ENCODE measurements at places on chromosomes 1 and 21.

- no peak for DNase-seq
Measured at GRCh38 chr1:20590306-20590777, 1.4 kb downstream of the CDA start.

DNA sequence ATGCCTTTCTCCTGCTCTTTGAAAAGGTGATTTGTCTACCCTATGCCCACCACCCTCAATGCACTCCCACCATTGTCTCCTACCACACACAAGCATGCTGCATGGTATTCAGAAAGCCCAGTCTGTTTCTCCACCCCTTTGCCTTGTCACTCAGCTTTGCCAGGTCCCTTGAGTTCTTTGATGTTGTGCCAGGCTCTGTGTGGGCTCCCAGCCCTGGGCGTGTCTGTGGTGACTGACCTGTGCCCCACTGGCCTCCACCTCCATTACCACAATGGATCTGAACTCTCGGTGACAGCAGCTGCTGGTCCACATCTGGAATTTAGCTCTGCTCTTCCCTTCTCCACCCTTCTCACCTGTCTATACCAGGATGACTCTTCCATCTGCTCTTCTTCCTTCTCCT lies 34.9 kb downstream of the ATP2B4 start:
- DNase-seq: no peak

DNA sequence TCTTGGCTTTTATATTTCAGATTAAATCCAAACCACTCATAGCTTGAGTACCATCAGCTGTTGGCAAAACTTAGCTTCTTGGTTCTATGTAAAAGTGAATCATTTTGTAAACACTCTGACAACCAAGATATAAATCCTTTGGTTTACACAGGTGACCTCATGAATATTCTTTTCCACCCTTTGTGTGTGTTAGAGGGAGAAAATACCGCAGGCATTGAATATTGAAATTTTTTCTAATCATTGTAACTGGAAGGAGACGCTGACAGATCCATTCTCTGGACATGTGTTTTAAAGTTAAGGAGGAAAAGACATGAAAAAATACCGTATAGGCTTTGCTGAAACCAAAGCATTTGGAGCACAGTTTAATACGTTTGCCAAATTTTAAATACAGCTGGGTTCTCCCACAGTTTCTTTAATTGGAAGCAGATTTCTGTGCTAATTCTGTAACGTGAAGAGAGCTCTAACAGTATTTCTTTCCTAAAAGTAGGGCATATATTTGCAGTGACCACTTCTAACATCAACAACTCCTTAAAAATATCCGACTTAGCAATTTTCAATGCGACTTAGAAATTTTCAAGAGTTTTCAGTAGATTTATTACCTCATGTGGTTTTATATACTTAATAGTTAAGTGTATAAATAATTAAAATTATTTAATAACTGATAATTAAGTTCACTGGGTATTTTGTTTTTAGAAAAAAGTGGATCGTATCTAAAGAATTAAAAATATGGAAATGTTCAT lies 388.2 kb downstream of the USP25 start:
- DNase-seq: no peak

GRCh38 chr1:94803517-94804441 lies 16.4 kb upstream of the SLC44A3 start:
- no peak for DNase-seq

GRCh38 chr1:43134068-43134467 lies 38.0 kb downstream of the EBNA1BP2 start:
- no peak for DNase-seq

DNA sequence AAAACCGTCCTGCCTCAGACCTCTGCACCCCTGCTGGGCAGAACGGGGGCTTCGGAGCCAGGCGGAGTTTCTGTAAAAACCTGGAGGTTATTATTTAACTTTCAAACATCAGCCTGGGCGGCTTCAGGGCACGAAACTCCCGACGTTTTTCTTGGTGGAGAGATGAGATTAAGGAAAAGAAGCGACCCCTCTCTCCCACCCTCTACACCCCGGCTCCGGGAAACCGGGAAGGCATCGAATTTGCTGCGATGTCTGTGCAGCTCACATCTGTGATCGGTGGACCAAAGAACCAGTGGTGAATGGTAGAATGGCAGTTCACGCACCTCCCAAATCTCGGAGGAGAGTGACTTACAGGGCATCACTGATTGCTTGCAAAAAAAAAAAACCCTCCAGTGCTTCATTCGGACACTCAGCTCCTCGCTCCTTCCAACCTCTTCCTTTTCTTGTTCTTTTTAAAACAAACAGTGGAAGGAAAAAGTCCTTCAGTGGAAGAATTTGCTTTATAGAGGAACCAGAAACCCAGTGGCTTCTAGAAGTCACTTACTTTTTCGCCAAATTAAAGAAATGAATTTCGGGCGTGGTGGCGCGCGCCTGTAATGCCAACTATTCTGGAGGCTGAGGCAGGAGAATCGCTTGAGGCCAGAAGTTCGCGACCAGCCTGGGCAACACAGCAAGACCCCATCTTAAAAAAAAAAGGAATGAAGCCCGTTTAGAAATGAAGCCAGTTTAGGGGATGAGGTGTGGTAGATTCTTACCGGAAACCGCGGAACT lies 884 bp downstream of the PHACTR4 start:
- no peak for DNase-seq

GRCh38 chr1:239930686-239931262 lies 160.9 kb upstream of the FMN2 start:
- DNase-seq: no peak

GRCh38 chr1:67863637-67864036 lies 30.4 kb upstream of the GNG12 start:
- DNase-seq: no peak

DNA sequence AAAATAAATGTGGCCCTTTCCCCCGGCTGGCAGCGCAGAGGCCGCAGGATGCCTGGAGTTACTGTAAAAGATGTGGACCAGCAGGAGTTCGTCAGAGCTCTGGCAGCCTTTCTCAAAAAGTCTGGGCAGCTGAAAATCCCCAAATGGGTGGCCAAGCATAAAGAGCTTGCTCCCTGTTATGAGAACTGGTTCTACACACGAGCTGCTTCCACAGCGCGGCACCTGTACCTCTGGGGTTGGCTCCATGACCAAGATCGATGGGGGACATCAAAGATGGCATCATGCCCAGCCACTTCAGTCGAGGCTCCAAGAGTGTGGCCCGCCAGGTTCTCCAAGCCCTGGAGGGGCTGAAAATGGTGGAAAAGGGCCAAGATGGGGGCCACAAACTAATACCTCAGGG lies 95.9 kb downstream of the LRIG2 start:
- DNase-seq: no peak

GRCh38 chr1:160260406-160261382 lies 1.7 kb downstream of the DCAF8 start:
- DNase-seq: no peak

- no peak for DNase-seq
Measured at GRCh38 chr1:205220421-205220820, 7.3 kb upstream of the TMCC2 start.

DNA sequence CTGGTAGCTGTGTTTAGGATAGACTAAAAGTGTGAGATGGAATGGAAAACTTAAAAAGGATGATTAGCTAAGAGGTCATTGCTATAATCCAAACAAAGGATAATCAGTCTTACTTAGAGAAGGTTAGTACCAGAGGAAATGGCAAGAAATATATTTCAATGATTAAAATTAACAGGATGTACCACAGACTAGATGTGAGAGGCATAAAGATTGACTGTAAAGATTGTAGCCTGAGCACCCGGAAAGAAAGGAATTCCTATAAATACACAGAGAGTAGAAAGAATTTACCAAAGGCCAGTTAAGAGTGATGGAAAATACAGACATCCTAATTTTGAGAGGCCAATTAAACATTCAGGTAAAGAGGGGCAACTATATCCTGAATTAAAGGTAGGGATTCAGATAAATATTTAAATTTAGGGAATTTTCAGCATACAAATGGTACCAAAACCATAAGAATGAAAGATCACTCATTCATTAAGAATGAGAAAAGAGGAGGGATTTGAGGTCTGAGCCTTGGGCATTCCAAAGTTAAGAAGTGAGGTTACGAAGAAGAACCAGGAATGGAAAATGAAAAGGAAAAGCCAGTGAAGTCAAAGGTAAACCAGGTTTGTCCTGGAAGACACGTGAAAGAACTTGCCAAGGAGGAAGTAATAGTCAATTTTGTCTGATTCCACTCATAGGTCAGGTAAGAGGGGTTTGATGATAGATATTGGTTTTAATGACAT lies 46.4 kb upstream of the RGS1 start:
- no peak for DNase-seq

DNA sequence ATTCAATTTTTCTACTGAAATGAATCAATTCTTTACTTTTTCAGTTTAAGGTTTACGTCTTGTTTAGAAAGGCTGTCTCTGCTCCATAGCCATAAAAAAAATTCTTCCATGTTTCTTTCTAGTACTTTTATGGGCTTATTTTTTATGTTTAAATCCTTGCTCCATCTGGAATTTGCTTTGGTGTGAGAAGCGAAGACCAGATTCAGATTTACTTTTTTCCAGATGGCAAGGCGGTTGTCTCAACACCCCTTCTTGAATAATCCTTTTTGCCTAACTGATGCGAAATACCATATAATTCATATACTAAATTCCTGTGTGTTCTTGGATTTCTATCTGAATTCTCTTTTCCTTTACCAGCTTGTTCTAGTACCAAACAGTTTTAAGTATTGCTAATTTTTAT lies 101.5 kb downstream of the C1orf94 start:
- no peak for DNase-seq

GRCh38 chr1:184635980-184636431 lies 118.7 kb downstream of the EDEM3 start:
- no peak for DNase-seq

DNA sequence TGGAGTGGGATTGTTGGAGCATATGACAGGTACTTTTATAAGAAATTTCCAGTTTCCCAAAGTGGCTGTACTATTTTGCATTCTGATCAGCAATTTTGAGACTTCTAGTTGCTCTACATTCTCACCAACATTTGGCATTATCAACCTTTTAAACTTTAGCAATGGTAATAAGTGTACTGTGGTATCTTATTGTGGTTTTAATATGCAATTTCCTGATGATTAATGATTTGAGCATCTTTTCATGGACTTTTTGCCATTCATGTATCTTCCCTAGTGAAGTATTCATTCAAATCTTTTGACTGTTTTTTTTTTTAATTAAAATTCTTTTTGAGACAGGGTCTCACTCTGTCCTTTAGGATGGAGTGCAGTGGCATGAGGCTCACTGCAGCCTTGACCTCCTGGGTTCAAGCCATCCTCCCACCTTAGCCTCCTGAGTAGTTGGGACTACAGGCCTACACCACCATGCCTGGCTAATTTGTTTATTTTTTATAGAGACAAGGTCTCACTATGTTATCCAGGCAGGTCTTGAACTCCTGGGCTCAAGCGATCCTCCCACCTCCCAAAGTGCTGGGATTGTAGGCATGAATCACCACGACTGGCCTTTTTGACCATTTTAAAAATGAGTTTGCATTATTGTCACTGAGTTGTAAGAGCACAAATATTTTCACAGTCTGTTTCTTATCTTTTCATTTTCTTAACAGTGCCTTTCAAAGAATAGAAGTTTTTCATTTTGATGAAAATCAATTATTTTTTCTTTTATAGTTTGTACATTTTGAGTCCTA lies 7.8 kb upstream of the SLC6A9 start:
- no peak for DNase-seq

Measured in stimulated activated CD8-positive, alpha-beta memory T cell treated with anti-CD3 and anti-CD28 coated beads, Interleukin-7, amount 100 ng/mL, for 4 hours (primary cell).